ENCODE measurements at places on chromosomes 5 and 9. TPM values are rescaled to one million over a fixed set of nuclear protein-coding genes. Genes with fewer than 3 reads are reported as not detected.

Gene C5orf52
- 0.42 TPM for total RNA-seq

Gene GFI1B
- not detected for total RNA-seq

Gene S100Z
- total RNA-seq, result 1.4 TPM

Gene NEUROG1
- total RNA-seq, result not detected

Gene KCNV2
- not detected for total RNA-seq

Gene NOXA1
- total RNA-seq, result 0.36 TPM

Gene GLIPR2
- total RNA-seq, result 25.5 TPM

Gene TOR4A
- total RNA-seq, result 11.4 TPM

Gene NRARP
- 12.9 TPM for total RNA-seq

Gene SLC6A7
- not detected for total RNA-seq

Gene TNC
- 0.98 TPM for total RNA-seq

Gene PCDH1
- 0.17 TPM for total RNA-seq

Gene SOX30
- total RNA-seq, result not detected

Gene TNFSF15
- 1.5 TPM for total RNA-seq

Gene WHRN
- total RNA-seq, result 2.1 TPM

Gene NR4A3
- total RNA-seq, result 51.1 TPM

Gene PCDHGB1
- total RNA-seq, result 0.19 TPM

Gene GLRA1
- total RNA-seq, result not detected

Gene LOX
- total RNA-seq, result 0.05 TPM

Gene PRUNE2
- 0.50 TPM for total RNA-seq

Gene PRDM9
- not detected for total RNA-seq

Measured in activated CD4-positive, alpha-beta T cell treated with anti-CD3 and anti-CD28 coated beads, Interleukin-2, amount 10 ng/mL, durations not matched to agents 24 days and 14 days (primary cell).